Upper lobe of left lung (tissue), 6 donors: ENCODE measurements at places on chromosomes 13 and 19.

- DNase-seq: no peak
Measured at GRCh38 chr13:74825152-74825937, 656.6 kb downstream of the TBC1D4 start.

- DNase-seq: no peak
Measured at GRCh38 chr13:111494641-111495040, 174.2 kb downstream of the TEX29 start.

GRCh38 chr13:109744512-109745051 lies 41.8 kb downstream of the IRS2 start:
- peak; percentile 67 for DNase-seq

GRCh38 chr19:35040826-35041547 lies 534 bp upstream of the HPN start:
- DNase-seq: peak; percentile 95

GRCh38 chr13:70923863-70924752 lies 815.9 kb upstream of the KLHL1 start:
- DNase-seq: peak; percentile 71

GRCh38 chr13:91482427-91482826 lies 84.0 kb downstream of the GPC5 start:
- DNase-seq: no peak
